ENCODE measurements at places on chromosomes 6 and 20.

- no peak for DNase-seq
Observed at GRCh38 chr6:109170333-109170732, 75.0 kb downstream of the CEP57L1 start.

DNA sequence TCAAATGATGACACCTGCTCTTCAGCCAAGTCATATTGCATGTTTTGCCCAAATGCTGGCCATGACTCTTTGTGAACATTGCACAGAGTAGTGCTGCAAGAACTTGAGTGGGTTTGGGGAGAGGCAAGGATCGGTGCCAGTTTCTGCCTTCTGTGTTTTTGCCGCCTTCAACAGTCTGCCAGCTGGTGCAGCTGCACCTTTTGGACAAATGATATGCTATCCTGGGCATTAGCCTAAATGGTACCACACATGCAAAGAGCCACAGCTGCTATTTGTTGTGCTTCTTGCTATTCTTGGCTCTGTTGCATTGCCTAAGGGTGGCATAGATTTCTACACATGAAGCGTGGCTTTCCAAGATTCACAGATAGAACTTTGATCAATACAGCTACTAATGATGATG is 189.0 kb upstream of the CCN2 start:
- DNase-seq: no peak

DNA sequence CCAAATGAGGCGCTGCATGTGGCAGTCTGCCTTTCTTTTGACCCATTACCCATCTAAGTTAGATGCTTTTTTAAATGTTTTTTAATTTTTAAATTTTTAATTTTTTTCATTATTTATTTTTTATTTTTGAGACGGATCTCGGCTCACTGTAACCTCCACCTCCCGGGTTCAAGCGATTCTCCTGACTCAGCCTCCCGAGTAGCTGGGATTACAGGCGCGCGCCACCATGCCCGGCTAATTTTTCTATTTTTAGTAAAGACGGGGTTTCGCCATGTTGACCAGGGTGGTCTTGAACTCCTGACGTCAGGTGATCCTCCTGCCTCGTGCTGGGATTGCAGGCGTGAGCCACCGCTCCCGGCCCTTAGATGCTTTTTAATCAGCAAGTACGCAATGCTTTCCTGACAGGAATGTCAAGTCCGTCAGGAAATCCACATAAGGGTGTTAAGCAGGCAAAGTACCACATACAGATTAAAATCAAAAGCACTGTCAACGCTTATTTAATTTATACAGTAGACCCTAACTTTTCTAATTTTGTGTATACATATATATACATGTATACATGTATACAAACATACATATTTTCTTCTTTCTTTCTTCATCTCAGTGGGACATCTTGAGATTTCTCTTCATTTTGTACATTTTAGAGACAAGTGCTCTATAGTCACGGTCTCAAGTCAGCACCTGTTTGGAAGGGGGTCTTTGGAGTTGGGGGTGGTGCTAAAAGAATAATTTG is 995 bp upstream of the GSTA4 start:
- peak; percentile 48 for DNase-seq

- no peak for DNase-seq
Observed at GRCh38 chr20:40335437-40335836, 353.6 kb downstream of the MAFB start.

- no peak for DNase-seq
Observed at GRCh38 chr6:118862443-118862842, 31.5 kb upstream of the ASF1A start.

DNA sequence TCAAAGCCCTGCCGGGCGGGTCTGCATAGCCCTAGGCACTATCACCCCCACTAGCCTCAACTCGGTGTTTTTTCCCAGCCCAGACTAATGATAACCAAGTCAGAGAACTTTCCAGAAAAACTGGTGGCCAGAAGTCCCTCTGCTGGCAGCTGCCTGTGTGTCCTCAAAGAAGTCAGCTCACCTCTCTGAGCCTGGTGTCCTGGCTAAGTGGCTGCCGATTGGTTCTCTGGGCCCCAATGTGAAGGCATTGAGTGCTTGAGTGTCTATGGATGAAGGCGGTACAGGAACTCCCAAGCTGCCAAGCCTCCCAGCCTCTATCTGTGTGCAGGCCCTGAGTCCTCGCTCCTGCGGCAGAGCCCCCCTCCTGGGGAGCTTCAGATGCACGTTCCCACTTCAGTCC is 355.6 kb downstream of the TAF4 start:
- DNase-seq: no peak

GRCh38 chr6:106692112-106692818 is 62.9 kb downstream of the QRSL1 start:
- no peak for DNase-seq

DNA sequence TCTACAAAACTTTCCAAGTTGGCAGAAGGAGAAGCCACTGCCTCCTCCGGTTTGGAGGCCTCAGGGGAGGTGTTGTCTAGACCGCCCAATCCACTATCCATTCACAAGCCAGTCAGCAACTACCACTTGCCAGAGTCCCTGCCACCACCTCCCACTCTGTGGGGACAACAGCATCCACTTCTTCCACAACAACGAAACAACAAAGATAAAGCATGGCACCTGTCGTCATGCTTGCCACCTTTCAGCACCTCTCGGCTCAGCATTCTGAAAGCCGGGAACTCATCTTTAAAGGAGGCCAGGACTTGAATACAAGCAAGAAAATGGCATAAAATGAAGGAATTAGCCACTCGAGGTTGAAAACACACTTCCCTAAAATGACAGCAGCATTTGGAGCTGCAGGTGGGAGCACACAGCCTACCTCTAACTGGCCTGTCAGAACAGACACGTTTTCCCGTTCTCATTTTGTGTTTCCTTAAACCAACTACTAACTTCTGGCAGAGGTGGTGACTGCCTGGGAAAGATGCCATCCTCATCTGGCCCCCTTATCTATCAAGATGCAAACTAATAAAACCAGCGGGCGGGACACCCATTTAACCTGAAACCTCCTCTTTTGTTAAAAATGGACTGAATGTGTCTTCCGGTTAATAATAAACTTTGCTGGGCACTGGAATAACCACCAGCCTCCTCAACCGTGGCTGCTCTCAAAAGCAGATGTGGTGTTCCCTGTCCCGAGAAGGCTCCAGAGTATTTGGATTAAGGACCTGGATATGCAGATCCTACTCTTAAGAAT is 21.7 kb downstream of the YTHDF1 start:
- no peak for DNase-seq

DNA sequence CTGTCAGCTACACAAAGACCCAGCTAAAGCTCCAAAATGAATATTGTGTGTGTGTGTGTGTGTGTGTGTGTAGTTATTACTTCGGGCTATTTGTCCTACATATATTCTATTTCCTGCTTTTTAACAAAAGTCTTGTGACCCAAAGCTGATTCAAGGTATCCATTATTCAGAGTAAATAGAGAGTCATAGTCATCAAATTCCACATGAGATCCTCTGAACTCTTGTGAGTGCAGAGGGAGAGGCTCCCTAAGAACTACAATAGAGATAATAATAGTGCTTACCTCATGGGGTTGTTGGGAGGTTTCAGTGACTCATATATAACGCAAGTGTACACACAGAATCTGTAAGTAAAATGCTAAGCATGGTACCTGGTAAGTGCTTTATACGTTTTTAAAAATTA is 95.6 kb upstream of the SHLD1 start:
- no peak for DNase-seq

DNA sequence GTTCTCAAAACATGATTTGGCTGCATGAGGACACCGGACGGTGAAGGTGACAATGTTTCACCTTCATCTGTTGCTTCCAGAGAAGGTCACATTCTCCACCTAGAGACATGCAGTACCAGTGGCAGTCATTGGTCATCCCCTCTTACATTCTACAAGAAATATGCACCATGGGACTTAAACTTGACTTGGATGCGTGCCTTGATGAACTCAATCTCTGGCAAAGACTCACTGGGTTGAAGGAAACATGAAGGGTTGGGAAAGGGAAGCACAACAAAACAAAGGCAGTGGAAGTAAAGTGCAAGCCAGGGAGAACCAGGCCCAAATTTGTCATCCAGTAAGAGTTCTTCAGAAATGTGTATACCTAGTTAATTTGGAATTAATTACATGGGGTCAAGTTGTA is 39.4 kb upstream of the ARMH2 start:
- no peak for DNase-seq

DNA sequence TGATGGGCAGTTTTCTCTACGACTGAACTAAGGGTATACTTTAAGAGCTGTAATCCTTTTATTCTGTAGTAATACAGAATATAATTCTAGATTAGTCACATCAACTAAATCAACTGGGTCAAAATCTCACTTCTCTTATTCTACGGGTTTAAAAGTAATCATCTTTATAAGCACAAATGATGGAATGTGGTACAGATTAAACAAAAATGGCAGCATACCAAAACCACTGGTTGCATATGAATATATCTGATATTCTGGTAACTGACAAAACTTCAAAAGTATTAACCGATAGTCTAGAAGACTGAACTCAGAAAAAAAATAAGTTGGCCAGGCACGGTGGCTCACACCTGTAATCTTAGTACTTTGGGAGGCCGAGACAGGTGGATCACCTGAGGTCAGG is 7.0 kb downstream of the SOD2 start:
- DNase-seq: no peak

DNA sequence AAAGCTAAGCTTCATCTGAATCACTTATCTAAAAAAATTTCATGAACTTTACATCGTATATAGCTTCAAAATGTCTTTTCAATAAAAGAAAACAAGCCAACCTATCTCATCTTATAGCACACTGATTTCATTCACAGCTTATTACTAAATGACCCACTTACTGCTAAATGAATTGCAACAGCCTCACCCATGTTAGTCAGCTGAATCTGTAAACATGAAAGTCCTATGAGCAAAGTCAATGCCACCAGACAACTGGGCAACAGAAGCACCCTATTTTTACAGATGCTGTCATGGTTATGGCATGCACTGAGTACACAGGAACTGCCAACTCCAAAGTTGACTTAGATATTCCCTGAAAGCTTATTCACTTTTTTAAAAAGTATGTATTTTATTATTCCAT is 41.2 kb upstream of the DST start:
- DNase-seq: no peak

- no peak for DNase-seq
Observed at GRCh38 chr6:136961848-136962247, 39.7 kb downstream of the SLC35D3 start.

- DNase-seq: no peak
Observed at GRCh38 chr20:25496968-25497401, 88.3 kb downstream of the NINL start.

GRCh38 chr6:130935978-130936377 is 108.8 kb downstream of the SMLR1 start:
- no peak for DNase-seq

- DNase-seq: no peak
Observed at GRCh38 chr6:66328200-66328599, 621.2 kb upstream of the EYS start.

GRCh38 chr20:17638835-17639407 is 43.1 kb downstream of the RRBP1 start:
- DNase-seq: no peak

GRCh38 chr20:10429443-10429981 is 4.5 kb downstream of the MKKS start:
- no peak for DNase-seq

DNA sequence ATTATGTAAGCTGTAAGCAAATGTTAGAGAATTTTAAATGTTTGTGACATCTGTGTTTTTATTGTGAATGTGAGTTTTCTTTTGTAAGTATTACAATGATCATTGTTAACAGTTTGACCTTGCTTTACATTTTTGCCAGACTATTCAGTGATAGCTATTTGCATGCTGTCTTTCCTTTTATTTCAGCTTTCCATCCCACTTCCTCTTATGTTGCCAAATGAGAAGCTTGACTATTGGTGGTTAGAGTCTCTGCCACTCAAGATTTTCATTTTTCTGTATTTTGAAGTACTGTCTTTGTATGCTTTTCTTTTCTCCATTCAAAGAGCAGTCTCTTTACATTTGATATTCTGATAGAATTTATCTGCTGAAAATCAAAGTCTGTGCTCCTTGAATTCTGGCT is 104.1 kb downstream of the PRIM2 start:
- no peak for DNase-seq

GRCh38 chr6:19664050-19664449 is 173.1 kb upstream of the ID4 start:
- DNase-seq: no peak

DNA sequence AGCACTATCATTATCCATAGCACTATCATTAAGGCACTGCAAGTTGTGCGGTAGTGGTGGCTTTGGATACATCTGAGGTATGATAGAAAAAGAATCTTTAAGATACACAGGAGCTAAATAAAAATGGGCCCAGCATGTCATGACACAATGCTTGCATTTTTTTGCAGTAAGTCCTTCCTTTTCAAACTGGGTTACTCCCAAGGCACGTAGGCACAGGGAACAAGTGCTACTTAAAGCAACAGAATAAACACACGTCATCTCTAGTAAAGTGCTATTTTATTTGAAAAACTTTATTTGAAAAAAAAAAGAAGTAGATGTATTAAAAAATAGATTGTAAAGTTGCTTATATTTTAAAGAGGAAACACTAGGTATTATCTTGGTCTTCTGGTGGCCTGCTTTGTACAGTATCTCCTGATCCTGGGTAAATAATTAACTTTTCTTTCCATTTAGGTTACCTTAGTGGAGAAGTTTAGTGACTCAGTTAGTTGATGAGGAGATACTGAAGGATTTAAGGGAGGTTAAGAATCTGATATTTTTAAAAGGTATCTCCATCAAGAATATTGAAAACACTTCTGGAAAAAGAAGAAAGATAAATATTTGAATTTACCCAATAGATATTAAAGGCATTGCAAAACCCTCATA is 129.6 kb downstream of the EDN1 start:
- DNase-seq: no peak

- no peak for DNase-seq
Observed at GRCh38 chr20:18019068-18019467, 38.6 kb downstream of the OVOL2 start.

DNA sequence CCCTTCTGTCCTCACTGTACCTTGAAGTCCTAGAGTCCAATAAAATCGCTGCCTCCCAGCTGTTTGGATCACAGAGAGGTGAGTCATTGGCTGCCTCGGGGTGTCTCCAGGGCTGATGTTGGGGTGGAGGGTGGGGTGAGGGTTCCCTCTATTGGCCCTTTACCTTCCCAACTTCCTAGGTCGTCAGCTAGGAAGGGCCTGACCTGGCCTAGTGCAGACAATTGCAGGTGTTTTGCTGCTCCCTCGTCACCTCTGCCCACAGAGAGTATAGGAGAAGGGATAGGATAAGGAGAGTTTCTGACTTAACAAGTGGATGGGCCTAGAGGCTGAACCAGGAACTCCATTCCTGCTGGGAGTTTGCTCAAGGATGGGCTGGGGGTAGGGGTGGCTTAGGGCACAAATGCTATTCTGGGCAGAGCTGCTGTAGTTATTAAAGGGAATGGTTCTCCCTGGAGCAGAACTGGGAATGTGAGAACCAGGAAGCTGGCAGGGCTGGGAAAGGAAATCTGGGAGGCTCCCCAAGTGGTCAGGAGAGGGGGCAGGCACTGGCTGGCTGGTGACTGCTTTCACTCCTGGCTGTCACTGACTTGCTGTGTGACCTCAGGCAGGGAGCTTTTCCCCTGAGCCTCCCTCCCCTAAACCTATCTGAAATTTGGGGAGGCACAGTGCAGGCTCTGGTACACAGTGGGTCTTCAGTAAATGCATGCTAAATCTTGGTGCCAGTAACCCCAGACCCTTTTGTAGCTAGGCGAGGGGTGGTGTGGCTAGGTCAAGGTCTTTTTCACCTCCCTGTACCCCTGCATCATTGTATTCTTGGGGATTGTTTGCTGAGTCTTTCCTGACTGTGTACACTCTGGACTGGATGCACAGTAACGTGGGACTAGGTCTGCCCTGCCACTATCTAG is 1.5 kb downstream of the TP53INP2 start:
- no peak for DNase-seq

- no peak for DNase-seq
Observed at GRCh38 chr6:13838616-13839015, 24.3 kb upstream of the MCUR1 start.
